CD4-positive, alpha-beta T cell treated with Interleukin-15 for 4 hours (primary cell): ENCODE measurements at places on chromosomes 6 and 20.

DNA sequence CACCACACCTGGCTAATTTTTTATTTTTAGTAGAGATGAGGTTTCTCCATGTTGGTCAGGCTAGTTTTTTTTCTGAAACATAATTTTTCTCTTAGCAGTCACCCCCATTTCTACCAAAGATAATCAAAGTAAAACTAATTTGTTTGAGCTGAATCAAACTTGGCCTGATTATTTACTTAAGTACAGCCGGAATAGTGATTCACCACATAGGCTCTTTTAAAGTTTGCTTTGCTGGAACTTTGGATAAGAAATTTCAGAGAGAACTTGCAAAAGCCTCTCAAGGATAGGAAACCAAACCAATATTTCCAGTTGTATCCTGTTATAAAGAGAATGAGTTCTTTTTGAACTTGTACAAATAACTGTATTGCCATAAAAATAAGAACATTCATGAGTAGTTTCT lies 105.0 kb upstream of the SYNCRIP start:
- no peak for DNase-seq

DNA sequence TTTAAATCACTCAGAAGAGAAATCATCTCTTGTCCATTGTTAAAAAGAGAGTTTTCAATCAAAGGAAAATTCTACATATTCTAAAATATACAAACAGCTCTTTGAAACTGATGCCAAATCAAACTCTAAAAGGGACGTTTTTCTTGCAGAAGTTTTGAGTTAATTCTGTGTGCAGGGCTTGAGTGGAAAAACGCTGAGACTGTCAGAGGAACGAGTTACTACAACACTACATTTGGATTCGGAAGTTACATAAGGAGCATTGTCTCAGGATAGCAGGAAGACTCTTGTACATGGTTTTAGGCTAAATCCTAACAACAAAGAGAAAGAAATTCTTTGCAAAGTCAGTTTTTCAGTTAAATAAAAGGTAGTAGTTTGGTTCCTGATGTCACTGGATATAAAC lies 155.7 kb upstream of the SUPT3H start:
- DNase-seq = no peak

GRCh38 chr20:7981374-7981773 lies 38.2 kb downstream of the TMX4 start:
- no peak for DNase-seq

DNA sequence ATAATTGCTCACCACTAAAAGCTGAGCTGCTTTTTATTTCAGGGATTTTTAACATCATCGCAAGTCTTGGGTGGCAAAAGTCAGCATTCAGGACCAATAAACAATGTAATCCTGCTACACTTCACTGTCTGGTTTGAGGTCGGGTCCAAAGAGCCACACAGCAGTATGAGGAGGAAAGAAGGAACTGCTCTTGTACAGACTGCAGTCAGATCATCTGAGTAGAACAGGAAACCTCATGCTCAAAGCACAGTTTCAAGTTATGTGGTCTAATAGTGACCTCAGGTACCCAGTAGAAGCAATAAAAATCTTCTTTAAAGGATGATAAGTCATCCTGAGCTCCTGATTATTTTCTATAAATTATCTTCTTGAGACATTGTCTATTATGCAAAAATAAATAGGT lies 211.4 kb downstream of the FUT9 start:
- DNase-seq = no peak

DNA sequence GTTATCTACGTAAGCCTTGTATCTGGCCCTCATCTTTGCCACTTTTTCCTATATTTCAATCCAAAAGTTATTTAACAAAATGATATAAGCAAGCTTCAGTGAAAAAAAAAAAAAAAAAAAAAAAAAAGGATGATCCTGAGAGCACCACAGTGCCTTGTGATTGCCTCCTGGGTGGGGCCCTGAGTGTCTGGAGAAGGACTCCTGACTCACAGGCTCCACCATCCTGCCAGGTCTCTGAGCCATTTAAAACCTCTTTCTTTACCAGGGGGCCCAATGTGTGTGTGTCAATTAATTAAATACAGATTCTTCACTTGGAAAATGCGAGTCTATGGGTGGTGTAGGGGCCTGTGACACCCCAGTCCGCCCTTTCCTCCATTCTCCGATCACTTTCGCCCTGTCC lies 105.2 kb downstream of the SMOC2 start:
- DNase-seq = no peak

DNA sequence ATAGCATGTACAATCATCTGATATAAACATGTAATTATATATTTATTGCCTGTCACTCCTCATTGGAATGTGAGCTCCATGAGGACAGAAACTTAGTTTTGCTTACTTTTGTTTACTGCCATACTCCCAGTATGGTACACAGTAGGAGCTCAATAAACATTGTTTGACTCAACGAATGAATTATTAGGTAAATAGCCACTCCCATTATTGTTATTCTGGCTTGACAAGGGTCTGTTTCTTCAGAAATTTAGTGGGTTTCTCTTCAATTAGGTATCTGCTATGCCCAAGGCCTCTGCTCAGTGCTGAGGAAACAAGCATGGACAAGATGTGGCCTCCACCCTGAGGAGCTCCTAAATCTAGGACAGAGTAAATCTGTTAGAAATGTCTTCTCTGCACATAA lies 6.3 kb downstream of the BCL2L1 start:
- DNase-seq = no peak

DNA sequence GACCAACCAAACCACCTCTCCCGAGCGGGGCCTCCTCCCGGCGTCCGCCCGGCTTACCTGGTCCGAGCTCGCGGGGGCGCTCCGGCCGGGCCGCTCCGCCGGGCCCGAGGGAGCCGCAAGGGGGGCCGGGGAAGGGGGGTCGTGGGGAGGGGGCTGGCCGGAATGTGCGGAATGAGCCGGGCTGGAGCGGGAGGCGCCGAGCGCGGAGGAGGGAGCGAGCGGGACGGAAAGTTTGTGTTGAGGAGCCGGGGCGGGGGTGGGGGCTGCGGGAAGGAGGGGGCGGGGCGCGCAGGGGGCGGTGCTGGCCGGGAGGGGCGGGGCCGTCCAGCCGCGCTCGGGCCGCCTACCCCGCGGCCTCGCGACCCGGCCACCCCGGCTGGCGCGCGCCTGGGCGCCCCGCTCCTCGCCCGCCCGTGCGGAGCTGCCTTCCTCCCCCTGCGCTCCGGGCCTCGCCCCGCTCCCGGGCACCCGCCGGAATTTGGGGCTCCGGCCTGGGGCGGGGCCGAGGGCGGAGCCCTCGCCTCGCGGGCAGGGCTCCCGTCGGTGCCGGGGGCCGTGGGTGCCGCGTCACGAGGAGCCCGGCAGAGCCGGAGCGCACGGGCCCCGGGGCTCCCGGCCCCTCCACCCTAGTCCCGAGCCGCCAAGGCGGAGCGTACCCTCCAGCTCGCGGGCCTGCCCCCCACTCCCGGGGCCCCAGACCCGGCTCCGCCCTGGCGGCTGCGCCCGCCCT lies at the start of gene TEAD3:
TSS of gene TEAD3 (minus strand) at position 239 of the 730 bp plus-strand sequence.
- DNase-seq = peak; percentile 28

DNA sequence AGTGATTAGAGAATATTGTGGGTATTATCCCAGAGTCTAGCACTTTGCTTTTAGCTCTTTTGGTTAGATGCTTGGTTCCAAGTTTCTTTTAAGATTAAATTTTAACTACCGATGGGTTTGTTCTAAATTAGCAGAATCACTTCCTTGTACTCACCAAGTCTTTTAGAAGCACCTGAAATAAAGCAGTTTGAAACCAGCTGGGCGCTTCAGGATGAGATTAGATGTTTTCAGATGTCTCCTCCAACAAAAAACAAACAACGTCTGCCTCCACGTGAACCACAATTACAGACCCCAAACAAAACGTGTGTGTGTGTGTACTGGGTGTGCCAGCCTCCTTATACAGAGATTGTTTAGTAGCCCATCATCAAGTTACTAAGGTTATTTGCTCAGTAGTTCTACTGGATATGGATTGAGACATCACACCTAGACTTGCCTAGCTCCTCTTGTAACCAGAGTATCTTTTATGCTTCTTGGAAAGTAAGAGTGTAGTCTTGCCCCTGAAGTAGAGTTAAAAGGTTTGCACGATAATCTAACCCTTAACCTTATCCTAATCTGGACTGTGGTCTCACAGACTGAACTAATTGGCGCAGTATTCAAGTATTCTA lies 2.3 kb downstream of the DSTN start:
- no peak for DNase-seq

GRCh38 chr20:33273117-33273851 lies 9.7 kb upstream of the BPIFB1 start:
- no peak for DNase-seq

GRCh38 chr6:140490081-140490480 lies 1115.6 kb upstream of the CITED2 start:
- no peak for DNase-seq

DNA sequence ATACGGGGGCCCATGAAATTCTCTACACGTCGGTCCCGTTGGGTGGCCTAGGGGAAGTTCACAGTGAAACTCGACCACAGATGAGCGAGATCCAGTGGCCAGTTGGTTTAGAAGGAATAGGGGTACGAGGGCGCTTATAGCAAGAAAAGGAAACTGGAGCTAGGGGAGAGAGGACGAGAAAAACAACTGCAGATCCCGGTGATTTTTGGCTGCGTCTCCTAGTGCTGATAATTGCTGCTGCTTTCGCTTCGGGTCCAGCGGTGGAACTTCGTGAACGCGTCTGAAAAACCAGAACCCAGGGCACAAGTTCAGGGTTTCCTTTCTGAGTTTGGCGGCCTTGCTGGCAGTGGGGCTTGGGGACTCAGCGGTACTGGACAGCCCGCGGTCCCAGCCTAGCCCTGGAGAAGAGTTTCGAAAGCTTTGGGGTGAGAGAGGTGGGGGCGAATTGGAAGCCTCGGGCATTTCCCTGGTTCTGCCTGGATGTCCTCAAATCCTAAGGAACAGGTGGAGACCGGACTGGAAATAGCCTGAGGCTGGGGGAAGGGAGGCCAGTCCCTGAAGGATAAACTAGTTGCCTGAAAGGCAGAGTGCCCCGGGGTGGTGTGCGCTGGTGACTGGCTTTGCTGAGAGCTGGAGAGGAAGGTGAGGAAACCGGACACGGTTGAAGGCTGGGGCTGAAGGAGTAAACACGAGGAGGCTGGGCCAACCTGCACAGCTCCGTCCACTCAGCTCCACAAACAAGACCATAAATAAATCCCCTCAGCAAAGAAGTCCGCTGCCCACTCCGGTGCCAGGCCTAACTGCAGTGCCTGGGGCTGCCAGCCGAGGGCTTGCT lies 793 bp downstream of the GMPR start:
- no peak for DNase-seq

DNA sequence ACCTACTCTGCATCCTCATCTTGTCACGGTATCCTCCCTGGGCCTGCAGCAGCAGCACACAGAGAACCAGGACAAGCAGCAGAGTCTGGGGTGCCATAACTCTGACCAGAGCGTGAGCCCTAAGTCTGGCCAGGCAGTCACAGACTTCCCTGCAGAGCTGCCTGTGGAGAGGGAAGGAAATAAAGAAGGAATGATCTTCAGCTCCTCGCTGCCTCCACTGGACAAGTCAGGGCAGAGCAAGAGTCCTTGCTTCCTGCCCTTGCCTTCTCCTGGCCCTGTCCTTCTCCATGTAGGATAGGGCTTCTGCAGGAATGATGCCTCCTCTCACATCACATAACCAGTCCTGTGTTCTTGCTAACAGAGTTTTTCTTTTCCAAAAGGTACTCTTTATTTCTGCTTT lies 15.9 kb upstream of the WFDC11 start:
- no peak for DNase-seq
